ENCODE measurements at places on chromosomes 7 and 10.

GRCh38 chr10:131948501-131948900 lies 33.2 kb downstream of the BNIP3 start:
- DNase-seq: no peak

DNA sequence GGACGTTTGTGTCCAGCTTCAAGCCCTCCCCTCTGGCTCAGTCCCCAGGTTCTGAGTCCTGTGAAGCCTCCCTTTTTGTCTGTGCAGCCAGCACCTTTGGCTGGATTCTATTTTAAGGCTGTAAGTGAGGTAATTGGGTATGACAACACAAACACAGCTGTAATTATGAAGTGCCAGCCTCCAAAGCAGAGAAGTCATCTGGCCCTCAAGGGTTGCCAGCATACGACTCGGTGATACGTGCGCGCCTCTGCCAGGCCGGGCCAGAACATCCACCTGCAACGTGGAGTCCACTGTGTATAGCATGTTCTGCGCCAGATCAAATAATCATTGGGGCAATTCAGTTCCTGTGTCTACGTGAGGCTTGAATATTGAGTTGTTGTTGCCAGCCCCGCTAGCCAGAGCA lies 6.7 kb upstream of the FAM180A start:
- DNase-seq: no peak

GRCh38 chr7:20229646-20230500 lies 12.7 kb upstream of the MACC1 start:
- no peak for DNase-seq

DNA sequence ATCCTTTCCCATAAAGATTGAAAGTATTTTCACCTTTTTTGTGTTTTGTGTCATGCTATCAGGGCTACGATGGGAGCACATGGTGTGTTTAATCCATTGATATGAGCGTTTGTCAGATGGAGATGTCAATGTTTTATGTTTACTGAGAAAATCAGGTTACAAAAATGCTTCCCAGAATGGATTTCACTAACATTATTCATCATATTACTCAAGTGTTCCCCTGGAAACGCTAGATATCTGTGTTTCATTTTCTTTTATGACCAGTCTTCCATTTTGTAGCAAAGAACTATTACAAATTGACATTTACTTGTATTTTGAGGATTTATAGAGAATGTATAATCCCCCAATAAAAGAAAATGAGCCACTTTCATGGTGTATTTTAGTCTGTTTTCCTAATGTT lies 293.5 kb upstream of the AKR1E2 start:
- no peak for DNase-seq

GRCh38 chr10:127890832-127891334 lies 1.9 kb downstream of the CLRN3 start:
- DNase-seq: no peak

DNA sequence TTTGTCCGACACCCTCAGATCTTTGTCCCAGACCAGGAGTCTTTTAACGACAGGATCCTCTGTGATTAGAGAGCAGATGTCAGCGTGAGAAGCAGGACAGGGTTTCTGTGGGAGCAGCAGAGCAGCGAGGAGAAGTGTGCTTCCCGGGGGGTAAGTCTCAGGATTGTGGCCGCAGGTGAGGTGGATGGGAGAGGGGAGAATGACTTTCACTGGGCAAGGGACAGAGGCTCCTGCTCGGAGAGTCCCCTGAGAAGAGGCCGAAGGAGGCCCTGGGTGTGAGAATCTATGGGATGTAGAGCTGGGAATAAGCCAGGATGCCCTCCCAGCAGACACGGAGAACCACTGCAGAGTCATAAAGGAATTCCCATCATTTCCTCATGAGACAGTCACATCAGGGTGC lies 10.4 kb upstream of the RBAK start:
- DNase-seq: no peak

- DNase-seq: no peak
Observed at GRCh38 chr10:104642658-104643302, 1.7 kb downstream of the SORCS3 start.

- DNase-seq: no peak
Observed at GRCh38 chr7:92722541-92722940, 113.8 kb downstream of the CDK6 start.

GRCh38 chr10:103657061-103657591 lies 163.6 kb downstream of the NEURL1 start:
- no peak for DNase-seq

DNA sequence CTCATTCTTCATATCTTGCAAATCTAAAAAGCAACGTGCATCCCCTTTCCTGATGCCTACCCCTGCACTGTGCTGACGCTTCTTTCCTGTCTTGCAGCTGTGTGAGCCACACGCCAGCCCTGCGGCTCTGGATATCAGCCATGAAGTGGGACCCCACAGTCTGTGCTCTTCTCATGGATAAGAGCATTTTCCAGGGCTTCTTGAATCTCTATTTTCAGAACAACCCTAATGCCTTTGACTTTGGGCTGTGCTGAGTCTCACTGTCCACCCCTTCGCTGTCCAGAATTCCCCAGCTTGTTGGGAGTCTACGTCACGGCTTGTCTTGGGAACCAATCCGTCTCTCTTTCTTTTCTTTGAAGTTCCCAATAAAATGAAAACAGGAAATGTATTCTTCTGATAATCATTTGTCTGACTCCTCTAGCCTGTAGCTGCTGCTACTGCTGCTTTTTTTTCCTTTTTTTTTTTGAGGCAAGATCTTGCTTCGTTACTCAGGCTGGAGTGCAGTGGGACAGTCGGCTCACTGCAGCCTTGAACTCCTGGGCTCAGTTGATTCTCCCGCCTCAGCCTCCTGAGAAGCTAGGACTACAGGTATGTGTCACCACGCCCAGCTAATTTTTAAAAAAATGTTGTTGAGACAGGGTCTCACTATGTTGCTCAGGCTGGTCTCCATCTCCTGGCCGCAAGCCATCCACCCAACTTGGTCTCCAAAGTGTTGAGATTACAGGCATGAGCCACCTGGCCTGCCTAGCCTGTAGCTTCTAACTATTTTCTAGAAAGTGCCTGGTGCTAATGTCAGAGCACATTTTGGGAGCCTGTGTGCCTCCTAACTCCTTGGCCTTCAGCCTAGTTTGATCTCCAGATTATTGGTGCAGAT lies 30.3 kb downstream of the GSTO2 start:
- no peak for DNase-seq

GRCh38 chr10:50232261-50232639 lies 19.1 kb downstream of the ASAH2 start:
- no peak for DNase-seq

GRCh38 chr7:40965774-40966173 lies 737.1 kb downstream of the INHBA start:
- no peak for DNase-seq

GRCh38 chr7:131501930-131502685 lies 54.3 kb downstream of the PODXL start:
- no peak for DNase-seq

DNA sequence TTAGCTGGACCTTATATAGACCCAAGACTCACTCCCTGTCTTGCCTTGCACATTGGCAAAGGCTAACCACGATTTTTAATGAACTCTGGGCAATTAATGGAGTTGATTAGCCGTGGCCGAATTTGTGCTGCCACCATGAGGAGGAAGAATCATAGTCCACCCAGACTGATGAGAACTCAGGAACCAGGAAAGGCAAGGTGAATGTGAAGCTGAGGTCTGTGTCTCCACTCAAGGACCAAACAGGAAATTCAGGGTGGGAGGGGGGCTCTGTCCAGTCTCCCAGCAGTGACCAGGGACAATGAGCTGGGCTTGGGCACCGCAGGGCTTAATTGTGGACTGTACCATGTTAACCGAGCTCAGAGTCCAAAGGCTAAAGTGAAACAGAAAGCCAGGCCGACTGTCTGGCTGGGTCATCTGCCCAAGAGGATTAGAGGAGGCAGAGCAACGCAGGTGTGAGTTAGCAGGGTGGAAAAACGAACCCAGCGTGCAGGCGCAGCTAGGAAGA lies 127.0 kb upstream of the JCAD start:
- DNase-seq: no peak

GRCh38 chr7:6376820-6377219 lies 70.9 kb downstream of the DAGLB start:
- DNase-seq: no peak

- no peak for DNase-seq
Observed at GRCh38 chr7:117210908-117211307, 112.0 kb downstream of the WNT2 start.

- DNase-seq: no peak
Observed at GRCh38 chr10:113520261-113520660, 32.6 kb upstream of the HABP2 start.

- no peak for DNase-seq
Observed at GRCh38 chr10:112983444-112984056, 33.5 kb downstream of the TCF7L2 start.

Data from NCI-H1436 treated with DMSO at 0.1 percent for 48 hours (cell line).